ENCODE measurements at places on chromosomes 5 and 9.

GRCh38 chr9:72305707-72306106 is 59.3 kb downstream of the ZFAND5 start:
- no peak for DNase-seq

DNA sequence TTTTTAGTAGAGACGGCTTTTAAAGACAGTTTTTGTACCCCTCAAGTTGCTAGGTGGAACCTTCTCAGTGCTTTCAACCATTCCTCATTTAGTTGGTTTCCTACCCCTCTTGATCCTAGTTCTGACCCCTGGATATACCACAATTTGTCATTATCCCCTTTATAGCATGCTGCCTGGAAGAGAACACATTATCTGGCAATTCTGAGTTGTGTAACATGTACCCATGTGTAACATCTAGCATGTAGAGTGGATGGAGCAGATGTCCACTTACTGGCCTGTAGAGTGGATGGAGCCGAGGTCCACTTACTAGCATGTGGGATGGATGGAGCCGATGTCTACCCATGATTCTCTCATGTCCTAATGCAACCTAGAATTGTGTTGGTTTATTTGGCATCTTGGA is 7.5 kb downstream of the SLC36A1 start:
- no peak for DNase-seq

DNA sequence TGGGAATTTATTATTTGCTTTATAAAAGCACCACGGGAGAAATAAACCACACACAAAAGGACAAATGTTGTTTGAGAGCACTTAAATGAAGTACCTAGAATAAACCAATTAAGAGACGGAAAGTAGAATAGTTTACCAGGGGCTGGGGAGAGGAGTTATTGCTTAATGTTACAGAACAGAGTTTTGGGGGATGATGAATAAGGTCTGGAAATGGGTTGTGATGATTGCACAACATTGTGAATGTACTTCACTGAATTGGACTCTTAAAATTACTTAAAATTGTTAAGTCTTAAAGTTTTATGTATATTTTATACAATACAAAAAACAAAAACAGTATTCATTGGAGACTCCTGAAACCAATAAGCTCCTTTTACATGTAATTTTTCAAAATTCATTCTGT is 1.5 kb downstream of the ZBTB43 start:
- DNase-seq: no peak

DNA sequence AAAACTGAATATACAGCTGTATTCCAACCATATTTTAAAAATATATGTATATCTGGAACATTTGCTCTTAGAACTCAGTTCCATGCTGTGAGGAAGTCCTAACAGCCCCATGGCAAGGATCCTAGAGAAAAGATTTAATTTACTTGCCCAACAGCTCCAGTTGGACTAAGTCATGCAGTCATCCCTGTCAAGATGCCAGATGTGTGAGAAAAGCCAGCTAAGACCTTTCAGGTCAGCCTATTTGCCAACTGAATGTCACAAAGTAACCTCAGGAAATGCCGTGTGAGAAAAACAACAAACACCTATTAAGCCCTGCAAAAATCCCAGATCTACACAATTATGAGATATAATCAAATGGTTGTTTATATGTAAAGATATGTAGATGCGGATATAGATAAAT is 416.3 kb downstream of the NR2F1-AS1 start:
- peak; percentile 47 for DNase-seq

DNA sequence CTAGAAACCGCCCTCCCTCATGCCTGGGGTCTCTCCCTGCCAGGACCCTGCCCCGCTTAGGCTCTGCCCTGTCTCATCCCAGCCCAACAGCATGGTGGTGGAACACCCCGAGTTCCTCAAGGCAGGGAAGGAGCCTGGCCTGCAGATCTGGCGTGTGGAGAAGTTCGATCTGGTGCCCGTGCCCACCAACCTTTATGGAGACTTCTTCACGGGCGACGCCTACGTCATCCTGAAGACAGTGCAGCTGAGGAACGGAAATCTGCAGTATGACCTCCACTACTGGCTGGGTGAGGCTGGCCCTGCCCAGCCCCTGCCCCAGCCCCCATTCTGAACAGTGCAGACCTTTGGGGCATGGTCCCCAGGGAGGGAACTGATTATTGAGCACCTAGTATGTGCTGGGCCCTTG is 33.9 kb downstream of the GSN start:
- DNase-seq: no peak
